ENCODE measurements at places on chromosomes 1 and 21.
A peak's percentile ranks its signal among the peaks of the same experiment; 100 is the strongest.

- DNase-seq, result no peak
Measured at GRCh38 chr1:207938016-207938415, 27.1 kb upstream of the CD34 start.

- DNase-seq, result no peak
Measured at GRCh38 chr1:115012006-115012405, 17.6 kb upstream of the TSHB start.

GRCh38 chr1:15918962-15919715 is 56.8 kb downstream of the ZBTB17 start:
- no peak for DNase-seq

DNA sequence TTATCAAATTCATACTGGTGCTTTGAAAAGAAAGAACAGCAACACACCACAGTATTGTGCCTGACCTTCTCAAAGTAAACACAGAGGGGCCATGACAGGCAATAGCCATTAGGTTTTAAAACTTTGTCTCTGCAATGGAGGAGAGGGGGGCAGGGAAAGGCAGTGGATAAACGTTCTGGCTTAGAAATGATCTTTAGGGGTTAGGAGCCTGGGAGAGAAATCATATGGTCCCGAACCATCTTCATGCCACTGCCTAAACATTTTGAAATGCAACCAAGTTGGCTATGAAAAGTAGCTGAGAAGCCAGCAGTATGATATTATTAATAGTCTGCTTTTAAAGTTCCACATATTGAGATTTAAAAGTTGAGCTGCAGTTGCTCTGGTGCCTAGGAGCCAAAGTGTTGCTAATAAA is 39.8 kb downstream of the PLPP3 start:
- no peak for DNase-seq

DNA sequence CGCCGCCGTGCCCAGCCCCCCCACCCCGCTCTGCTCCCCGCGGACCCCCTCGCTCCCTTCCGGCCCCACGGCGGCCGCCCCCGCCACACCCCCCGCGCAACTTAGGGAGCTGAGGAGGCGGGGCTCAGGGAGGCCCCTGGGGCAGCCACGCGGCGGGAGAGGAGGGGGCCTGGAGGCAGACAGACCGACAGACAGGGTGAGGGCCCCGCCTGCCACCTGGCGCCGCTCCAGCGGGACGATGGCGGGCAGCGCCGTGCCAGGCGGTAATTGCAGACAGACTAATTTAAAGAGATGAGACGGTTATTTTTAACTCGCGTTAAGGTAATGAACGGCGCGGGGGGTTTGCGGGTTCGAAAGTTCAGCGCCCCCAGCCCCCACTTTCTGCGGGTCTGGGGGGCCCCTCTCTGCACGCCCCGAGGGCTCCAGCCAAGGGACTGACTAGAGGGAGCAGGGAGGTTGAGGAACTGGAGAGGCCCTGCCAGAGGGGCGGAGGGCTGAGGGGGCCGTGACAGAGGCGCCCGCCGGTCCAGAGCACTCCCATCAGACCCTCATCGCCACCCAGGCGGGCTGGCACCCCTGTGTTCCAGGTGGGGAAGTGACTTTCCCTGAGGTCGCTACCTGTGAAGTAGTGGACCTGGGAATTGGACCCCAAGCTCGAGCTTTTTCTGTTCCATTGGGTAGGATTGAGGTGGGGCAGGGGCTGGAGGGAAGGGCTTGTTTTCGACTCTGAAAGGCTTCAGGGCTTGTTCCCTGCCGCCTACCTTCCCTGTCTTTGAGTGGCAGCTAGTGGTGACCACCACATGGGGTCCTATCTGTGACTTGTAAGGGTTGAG is 5.4 kb downstream of the FOXO6 start:
- DNase-seq, result peak; percentile 25

GRCh38 chr1:147475488-147475887 is 65.8 kb upstream of the BCL9 start:
- DNase-seq, result no peak

- DNase-seq, result no peak
Measured at GRCh38 chr21:36429947-36430546, 44.9 kb downstream of the CHAF1B start.

- no peak for DNase-seq
Measured at GRCh38 chr1:109299558-109300343, 7.1 kb downstream of the MYBPHL start.

GRCh38 chr1:223242382-223242955 is 99.4 kb upstream of the TLR5 start:
- DNase-seq, result no peak
